Spleen (tissue), 13 donors: ENCODE measurements at places on chromosomes 3 and 15. TPM values are rescaled to one million over a fixed set of nuclear protein-coding genes. Genes with fewer than 3 reads are reported as not detected.
A peak's percentile ranks its signal among the peaks of the same experiment; 100 is the strongest.

CDHR4 gene
- not detected for total RNA-seq

SCAANT1 gene
- total RNA-seq = not detected

NDN gene
- total RNA-seq = 29.1 TPM

HDC gene
- total RNA-seq = 2.3 TPM

FEZF2 gene
- total RNA-seq = not detected

AADACL2 gene
- total RNA-seq = not detected

THBS1 gene
- total RNA-seq = 1,022 TPM

LSAMP gene
- total RNA-seq = 1.0 TPM

GXYLT2 gene
- 4.6 TPM for total RNA-seq

DNA sequence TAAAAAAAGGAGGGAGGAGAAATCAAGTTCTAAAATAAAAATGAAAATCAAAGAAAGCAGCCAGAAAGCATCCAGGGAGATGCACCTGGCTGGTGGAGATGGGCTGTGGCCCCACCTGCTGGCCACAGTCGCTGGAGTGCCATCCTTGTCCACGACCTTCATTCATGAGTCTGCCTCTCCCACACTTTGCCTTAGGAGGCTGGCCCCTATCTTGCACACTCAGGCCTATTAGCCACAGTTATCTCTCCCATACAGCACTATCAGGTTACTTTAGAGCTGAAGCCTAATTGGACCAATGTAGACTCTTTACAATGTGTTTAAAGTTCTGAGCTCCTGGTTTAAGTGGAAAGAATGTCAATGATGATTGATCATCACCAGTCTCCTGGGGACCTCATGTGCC lies 392.0 kb upstream of the RORA start:
- no peaks in the 10 kb centered on the region for H3K27me3 ChIP-seq
- no peak for DNase-seq
- no peak overlapping the region for H3K4me3 ChIP-seq
- no peak overlapping the region for H3K27ac ChIP-seq
- H3K4me1 ChIP-seq = no peaks in the 10 kb centered on the region
- no peaks in the 10 kb centered on the region for H3K36me3 ChIP-seq

DNA sequence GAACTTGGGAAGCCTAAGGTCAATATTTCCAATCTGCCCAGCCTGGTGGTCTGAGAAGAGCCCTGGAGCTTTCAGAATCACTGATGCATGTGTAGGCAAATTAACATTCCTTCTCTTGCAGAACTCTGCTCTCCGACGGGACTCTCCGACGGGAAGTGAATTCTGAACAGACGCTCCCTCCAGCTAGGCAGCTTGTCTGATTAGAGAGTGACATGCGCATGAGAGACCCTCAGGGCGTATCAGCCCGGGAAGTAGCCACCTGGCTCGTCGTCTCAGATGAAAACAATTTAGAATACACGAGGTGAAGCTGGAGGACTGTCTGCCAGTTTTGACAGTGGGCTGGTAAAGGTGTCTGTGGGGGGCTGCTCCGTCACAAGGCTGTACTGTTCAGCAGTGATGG lies 103.1 kb downstream of the DGKG start:
- no peak for DNase-seq
- peaks cover 42% of the 10 kb centered on the region for H3K36me3 ChIP-seq
- H3K4me1 ChIP-seq = peaks cover 39% of the 10 kb centered on the region
- H3K4me3 ChIP-seq = no peak overlapping the region

DNA sequence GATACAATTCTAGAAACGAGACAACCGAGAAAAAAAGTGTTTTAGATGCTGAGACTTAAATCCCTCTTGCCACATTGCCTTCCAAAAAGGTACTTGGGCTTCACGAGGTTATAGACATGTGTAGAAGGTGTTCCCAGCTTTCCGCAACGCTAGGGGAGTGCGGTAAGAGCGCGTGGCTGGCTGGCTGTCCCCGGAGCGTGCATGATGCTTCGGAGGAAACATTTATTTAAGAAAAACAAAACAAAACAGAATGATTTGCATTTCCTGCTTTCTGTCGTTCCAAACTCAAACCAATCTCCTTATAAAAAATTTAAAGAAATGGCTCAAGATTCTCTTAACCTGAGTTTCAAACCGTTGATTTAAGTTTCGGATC lies 841 bp downstream of the SLC6A20 start:
- peak overlapping the region; percentile 45 for H3K4me3 ChIP-seq
- DNase-seq = no peak
- H3K4me1 ChIP-seq = no peaks in the 10 kb centered on the region
- H3K36me3 ChIP-seq = no peaks in the 10 kb centered on the region
- H3K27me3 ChIP-seq = peaks cover 41% of the 10 kb centered on the region
- H3K27ac ChIP-seq = no peak overlapping the region

DNA sequence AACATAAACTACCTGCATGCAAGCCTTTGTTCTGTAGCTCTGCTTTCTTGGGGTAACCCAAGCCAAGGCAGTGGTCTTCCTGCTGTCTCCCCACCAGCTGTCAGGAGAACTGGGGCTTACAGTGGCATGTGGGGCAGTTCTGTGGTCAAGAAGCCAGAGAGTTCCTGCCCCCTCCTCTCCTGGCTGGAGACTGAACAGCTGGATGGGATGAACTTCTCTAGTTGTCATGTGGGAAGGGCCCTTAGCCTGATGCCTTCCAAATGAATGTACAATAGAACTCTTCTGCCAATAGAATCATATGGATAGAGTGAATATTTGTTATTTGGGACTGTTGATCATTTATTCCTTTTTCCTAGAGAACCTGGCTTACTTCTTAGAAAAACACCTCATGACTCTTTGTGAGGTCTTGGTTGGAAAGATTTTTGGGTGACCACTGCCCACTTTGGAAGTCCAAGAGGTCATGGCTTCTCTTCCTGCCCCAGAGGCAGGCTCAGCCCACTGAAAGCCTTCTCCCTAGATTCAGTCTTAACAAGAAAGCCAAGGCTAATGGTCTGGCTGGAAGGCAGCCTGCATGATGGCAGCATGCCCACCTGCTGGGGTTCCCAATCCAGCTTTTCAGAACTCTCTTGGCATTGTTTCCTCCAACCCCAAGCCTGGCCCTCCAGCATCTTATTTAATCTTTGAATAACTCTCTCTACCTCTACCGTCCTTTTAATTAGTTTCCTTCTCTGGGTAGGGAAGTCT lies 462.9 kb upstream of the PROK2 start:
- no peak overlapping the region for H3K4me3 ChIP-seq
- H3K36me3 ChIP-seq = no peaks in the 10 kb centered on the region
- H3K27me3 ChIP-seq = peaks cover 3% of the 10 kb centered on the region
- H3K4me1 ChIP-seq = peaks cover 13% of the 10 kb centered on the region
- H3K27ac ChIP-seq = no peak overlapping the region

- no peak overlapping the region for H3K4me3 ChIP-seq
- H3K4me1 ChIP-seq = peaks cover 16% of the 10 kb centered on the region
- no peak for DNase-seq
- H3K27me3 ChIP-seq = no peaks in the 10 kb centered on the region
- no peaks in the 10 kb centered on the region for H3K36me3 ChIP-seq
Observed at GRCh38 chr15:63953524-63953923, 92.8 kb downstream of the DAPK2 start.

DNA sequence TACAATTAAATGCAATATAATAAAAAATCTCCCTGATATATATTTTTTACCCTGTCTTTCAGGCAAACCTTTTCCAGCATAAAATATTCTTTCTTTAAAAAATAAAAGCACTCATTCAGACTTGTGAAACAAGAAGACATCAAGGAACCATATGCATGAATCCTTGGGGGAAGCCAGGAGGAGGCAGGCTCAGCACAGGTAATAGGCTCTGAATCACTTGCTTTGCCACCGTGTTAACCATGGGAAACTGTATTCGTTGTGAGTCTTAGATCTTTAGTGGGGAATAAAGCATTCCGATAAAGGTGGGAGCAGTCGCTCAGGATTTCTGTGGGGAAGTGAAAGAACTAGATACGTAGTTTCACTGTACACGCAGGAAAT lies 42.4 kb downstream of the FBN1 start:
- H3K4me1 ChIP-seq = no peaks in the 10 kb centered on the region
- peak overlapping the region; percentile 40 for H3K27ac ChIP-seq
- no peaks in the 10 kb centered on the region for H3K27me3 ChIP-seq

GRCh38 chr3:171480526-171480925 lies 20.3 kb upstream of the TNIK start:
- no peaks in the 10 kb centered on the region for H3K36me3 ChIP-seq

- H3K4me1 ChIP-seq = no peaks in the 10 kb centered on the region
- no peaks in the 10 kb centered on the region for H3K36me3 ChIP-seq
- no peak for DNase-seq
- H3K4me3 ChIP-seq = no peak overlapping the region
- H3K27ac ChIP-seq = no peak overlapping the region
Observed at GRCh38 chr3:19711160-19711782, 222.7 kb downstream of the EFHB start.

DNA sequence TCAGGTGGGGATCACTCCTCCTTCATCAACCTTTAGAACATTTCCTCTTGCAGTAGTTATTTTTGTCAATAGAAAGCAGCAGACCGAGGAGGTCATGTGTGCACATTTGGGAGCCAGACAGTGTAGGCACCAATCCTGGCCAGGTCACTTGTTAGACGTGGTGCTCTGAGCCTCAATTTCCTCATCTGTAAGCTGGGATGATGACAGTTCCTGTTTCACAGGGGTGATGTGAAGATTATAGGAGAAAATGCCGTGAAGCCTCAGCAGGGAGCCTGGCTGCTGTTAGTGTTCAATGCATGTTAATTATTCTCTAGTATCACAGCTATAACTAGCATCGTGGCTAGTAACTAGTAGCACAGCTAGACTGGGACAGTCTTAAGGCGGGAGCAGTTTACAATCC lies 64.7 kb downstream of the ATP2B2 start:
- H3K27me3 ChIP-seq = peaks cover 4% of the 10 kb centered on the region
- no peak for DNase-seq
- no peaks in the 10 kb centered on the region for H3K36me3 ChIP-seq
- H3K4me1 ChIP-seq = peaks cover 32% of the 10 kb centered on the region
- H3K4me3 ChIP-seq = no peak overlapping the region

GRCh38 chr15:79539401-79539800 lies 107.3 kb downstream of the MINAR1 start:
- no peak for DNase-seq
- no peak overlapping the region for H3K27ac ChIP-seq
- no peak overlapping the region for H3K4me3 ChIP-seq
- H3K36me3 ChIP-seq = no peaks in the 10 kb centered on the region

GRCh38 chr15:96340598-96341512 lies 10.4 kb downstream of the NR2F2 start:
- H3K36me3 ChIP-seq = peaks cover 22% of the 10 kb centered on the region
- peaks cover 15% of the 10 kb centered on the region for H3K4me1 ChIP-seq
- DNase-seq = no peak
- no peaks in the 10 kb centered on the region for H3K27me3 ChIP-seq
- H3K4me3 ChIP-seq = peak overlapping the region; percentile 59
- H3K27ac ChIP-seq = peak overlapping the region; percentile 88

DNA sequence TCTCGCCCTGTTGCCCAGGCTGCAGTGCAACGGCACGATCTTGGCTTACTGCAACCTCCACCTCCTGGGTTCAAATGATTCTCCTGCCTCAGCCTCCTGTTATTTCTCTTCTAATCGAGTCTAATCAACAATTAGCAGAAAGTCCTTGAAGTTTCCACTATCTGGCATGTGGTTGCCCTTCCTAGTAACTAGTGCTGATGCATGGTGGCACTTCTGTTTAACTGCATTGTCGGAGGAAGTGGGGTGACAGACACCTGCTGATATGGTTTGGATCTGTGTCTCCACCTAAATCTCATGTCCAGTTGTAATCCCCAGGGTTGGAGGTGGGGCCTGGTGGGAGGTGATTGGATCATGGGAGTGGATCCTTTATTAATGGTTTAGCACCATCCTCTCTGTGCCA lies 9.2 kb downstream of the CRTAP start:
- H3K27me3 ChIP-seq = no peaks in the 10 kb centered on the region
- H3K36me3 ChIP-seq = peaks cover 63% of the 10 kb centered on the region
- DNase-seq = no peak
- H3K4me3 ChIP-seq = no peak overlapping the region

- no peaks in the 10 kb centered on the region for H3K36me3 ChIP-seq
- peaks cover 14% of the 10 kb centered on the region for H3K27me3 ChIP-seq
- DNase-seq = no peak
- H3K4me3 ChIP-seq = no peak overlapping the region
- no peaks in the 10 kb centered on the region for H3K4me1 ChIP-seq
Observed at GRCh38 chr15:100725121-100726069, 123.0 kb downstream of the ASB7 start.

GRCh38 chr3:31147550-31147949 lies 253.1 kb upstream of the GADL1 start:
- no peaks in the 10 kb centered on the region for H3K27me3 ChIP-seq
- H3K4me1 ChIP-seq = no peaks in the 10 kb centered on the region
- DNase-seq = no peak
- no peaks in the 10 kb centered on the region for H3K36me3 ChIP-seq
- no peak overlapping the region for H3K4me3 ChIP-seq

DNA sequence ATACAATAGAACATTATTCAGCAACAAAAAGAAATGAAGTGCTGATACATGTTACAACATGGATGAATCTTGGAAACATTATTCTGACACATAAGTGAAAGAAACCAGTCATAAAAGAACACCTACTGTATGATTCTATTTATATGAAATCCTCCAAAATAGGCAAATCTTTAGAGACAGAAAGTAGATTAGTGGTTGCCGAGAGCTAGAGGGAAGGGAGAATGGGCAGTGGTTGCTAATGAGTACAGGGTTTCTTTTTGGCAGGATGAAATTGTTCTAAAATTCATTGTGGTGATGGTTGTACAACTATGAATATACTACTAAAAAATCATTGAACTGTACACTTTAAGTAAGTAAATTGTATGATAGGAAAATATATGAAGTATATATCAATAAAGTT lies 6.3 kb upstream of the LRRC58 start:
- peaks cover 7% of the 10 kb centered on the region for H3K4me1 ChIP-seq
- H3K36me3 ChIP-seq = no peaks in the 10 kb centered on the region
- H3K4me3 ChIP-seq = no peak overlapping the region
- DNase-seq = no peak
- H3K27ac ChIP-seq = no peak overlapping the region
